Midbrain (tissue), 1 donor: ENCODE measurements at places on chromosomes 7 and 10.

DNA sequence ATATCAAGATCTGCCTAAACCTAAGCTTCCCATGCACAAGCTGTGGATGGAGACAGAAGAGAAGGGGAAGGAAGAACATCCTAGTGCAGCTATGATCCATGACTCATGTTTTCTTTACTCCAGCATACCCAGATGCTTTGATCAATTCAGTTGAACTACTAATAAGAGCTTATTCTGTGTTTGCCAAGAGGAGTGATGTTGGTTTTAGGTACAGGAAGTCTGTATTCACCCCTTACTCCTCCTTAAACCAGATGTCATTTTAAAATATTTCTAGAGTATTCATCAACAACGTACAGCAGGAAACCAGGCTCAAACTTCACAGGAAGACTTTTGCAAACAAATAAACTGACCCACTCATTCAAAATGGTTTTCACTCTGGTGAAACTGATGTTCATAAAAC is 29.2 kb downstream of the PANK1 start:
- DNase-seq: no peak

DNA sequence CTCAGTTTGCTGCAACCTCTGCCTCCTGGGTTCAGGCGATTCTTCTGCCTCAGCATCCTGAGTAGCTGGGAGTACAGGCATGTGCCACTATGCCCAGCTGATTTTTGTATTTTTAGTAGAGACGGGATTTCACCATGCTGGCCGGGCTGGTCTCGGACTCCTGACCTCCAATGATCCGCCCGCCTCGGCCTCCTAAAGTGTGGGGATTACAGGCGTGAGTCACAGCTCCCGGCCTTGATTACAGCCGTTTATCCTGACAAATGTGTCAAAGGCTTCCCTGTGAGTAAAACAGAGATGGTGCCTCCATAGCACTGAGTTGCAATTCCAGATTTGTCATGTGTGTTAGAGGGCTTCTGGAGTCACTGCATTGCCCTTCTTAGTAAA is 273.7 kb downstream of the CCDC3 start:
- DNase-seq: no peak

- no peak for DNase-seq
These were observed 60.0 kb upstream of the LANCL2 start for GRCh38 chr7:55305135-55305534.

- DNase-seq: no peak
These were observed 12.2 kb upstream of the FFAR4 start for GRCh38 chr10:93554316-93554663.

DNA sequence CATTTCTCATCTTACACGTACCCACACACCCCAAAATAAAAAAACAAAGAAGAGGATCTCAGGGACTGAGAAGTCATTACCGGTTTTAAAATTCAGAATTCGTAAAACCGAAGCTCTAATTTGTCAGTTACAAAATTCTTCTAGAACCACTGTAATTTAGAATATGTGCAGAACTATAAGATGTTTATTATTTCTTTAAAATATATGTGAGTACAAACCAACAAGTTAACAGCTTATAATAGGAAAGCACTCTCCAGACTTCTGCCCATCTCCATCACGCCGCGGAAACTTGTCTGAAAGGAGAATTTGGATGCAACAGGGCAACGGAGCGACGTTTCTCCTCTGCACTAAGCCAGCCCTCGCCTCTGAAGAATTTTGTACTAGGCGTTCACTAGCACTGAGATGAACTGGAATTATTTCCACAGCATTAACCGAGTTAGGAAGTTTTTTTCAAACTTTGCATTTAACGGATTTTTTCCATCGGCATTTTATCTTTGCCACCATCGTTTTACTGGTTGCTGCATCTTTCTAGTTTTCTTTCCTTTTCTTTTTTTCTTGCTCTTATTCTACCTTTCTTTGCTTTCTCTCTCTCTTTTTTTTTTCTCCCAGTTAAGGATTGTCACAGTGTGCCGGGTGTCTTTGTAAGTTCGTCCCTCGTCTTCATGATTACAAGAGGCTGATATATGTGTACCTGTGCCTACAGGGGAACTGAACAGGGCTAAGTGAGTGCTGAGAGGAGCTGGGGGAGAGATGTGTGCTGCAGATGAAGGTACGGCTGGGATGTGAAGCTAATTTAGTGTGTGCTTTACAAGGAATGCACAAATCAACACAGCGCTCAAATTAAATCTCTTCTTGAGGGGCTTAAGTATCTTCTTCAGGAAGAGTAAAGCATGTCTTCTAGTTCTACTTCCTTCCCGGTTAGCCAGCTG is 295.9 kb upstream of the NFE2L3 start:
- no peak for DNase-seq

- DNase-seq: no peak
These were observed 259.2 kb downstream of the HDAC9 start for GRCh38 chr7:18754766-18755165.

GRCh38 chr10:107576746-107577145 is 412.2 kb upstream of the SORCS1 start:
- no peak for DNase-seq
